ENCODE measurements at places on chromosomes 16 and 17. TPM values are rescaled to one million over a fixed set of nuclear protein-coding genes. Genes with fewer than 3 reads are reported as not detected.
A peak's percentile ranks its signal among the peaks of the same experiment; 100 is the strongest.

Gene KIF19
- not detected for total RNA-seq

GRCh38 chr17:21517538-21518293, 141.6 kb downstream of the KCNJ12 start:
- no peak for DNase-seq

GRCh38 chr17:79864617-79865250, 25.5 kb upstream of the CBX4 start:
- no peak for DNase-seq

Gene NEUROD2
- not detected for total RNA-seq

Gene P4HB
- 4,003 TPM for total RNA-seq

Gene CLEC19A
- total RNA-seq = not detected

GRCh38 chr16:2008009-2008526, 1.6 kb downstream of the ZNF598 start:
- DNase-seq = peak; percentile 96
